ENCODE measurements at places on chromosomes 6 and 20. TPM values are rescaled to one million over a fixed set of nuclear protein-coding genes. Genes with fewer than 3 reads are reported as not detected.
A peak's percentile ranks its signal among the peaks of the same experiment; 100 is the strongest.

- H3K27me3 ChIP-seq, result no peaks in the 10 kb centered on the region
- peak overlapping the region; percentile 60 for H3K27ac ChIP-seq
- peak; percentile 14 for DNase-seq
- peak overlapping the region; percentile 84 for H3K4me3 ChIP-seq
- H3K4me1 ChIP-seq, result peaks cover 45% of the 10 kb centered on the region
These were observed 2.5 kb downstream of the FYN start for GRCh38 chr6:111870742-111871064.

DNA sequence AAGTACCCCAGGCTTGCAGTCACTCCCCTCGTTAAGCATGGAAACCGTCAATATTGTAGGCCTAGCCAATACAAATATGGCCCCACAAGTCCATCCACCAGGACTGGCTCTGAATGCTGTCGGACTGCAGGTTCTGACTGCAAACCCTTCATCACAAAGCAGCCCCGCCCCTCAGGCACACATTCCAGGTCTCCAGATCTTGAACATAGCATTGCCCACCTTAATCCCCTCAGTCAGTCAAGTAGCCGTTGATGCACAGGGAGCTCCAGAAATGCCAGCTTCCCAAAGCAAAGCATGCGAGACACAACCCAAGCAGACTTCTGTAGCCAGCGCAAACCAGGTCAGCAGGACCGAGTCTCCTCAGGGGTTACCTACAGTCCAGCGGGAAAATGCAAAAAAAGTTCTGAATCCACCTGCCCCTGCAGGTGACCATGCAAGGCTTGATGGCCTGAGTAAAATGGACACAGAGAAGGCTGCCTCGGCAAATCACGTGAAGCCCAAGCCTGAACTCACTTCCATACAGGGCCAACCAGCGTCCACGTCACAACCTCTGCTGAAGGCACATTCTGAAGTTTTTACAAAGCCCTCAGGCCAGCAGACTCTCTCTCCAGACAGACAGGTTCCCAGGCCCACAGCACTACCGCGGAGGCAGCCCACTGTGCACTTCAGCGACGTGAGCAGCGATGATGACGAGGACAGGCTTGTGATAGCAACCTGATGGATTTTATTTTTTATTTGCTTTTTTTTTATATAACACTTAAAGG is 126.2 kb upstream of the EDN1 start:
- peaks cover 5% of the 10 kb centered on the region for H3K36me3 ChIP-seq
- peaks cover 23% of the 10 kb centered on the region for H3K4me1 ChIP-seq
- DNase-seq, result no peak

FAM8A1 gene
- 15.0 TPM for polyA plus RNA-seq

- H3K27ac ChIP-seq, result no peak overlapping the region
- no peak overlapping the region for H3K4me3 ChIP-seq
- no peaks in the 10 kb centered on the region for H3K4me1 ChIP-seq
- no peak for DNase-seq
- no peaks in the 10 kb centered on the region for H3K36me3 ChIP-seq
- H3K27me3 ChIP-seq, result no peaks in the 10 kb centered on the region
These were observed 90.1 kb upstream of the FKBP1C start for GRCh38 chr6:63121166-63121565.

TCP11 gene
- polyA plus RNA-seq, result not detected

DNA sequence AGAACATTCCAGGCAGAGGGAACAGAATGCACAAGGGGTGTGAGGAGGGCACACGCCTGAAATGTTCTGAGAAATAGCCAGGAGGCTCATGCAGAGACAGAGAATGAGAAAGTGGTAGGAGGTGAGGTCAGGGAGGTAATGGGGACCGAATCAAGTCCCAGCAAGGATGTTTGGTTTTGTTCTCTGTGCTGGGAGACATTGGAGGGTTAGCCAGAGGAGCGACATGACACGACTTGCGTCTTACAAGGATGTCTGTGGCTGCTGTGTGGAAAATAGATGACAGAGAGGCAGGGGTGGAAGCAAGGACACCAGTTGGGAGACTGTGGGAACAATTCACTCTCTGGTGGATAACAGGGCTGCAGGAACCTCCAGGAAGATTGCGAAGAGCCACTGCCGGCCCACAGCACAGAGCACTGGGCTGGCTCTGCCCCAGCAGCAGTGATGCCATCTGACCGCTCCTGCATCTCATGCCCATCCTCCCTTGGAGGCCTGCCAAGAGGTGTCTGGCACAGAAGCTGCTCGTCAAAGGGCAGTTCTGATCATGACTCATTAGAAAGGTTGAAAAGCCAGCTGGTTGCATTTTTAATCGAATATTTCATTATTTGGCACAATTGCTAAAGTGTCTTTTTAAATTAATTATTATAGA is 57.7 kb upstream of the CD83 start:
- H3K36me3 ChIP-seq, result no peaks in the 10 kb centered on the region
- peaks cover 3% of the 10 kb centered on the region for H3K27me3 ChIP-seq
- H3K4me1 ChIP-seq, result no peaks in the 10 kb centered on the region
- DNase-seq, result no peak
- no peak overlapping the region for H3K4me3 ChIP-seq
- no peak overlapping the region for H3K27ac ChIP-seq

DNA sequence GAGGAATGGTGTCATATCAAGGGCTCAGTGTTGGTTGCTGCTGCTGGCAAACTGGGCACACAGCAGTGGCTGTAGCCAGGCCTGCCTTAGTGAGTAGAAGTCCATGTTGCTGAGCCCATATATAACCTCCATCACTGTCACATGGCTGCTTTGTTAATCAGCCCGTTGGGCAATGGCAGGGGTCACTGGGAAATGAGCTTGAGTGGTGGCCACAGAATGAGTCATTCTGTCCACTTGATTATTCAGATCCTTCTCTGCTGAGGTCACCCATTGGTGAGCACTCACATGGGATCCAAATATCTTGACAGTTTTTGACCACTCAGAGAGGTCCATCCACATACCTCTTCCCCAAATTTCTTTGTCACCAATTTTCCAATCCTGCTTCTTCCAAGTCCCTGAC is 898.9 kb upstream of the EYS start:
- H3K4me1 ChIP-seq, result no peaks in the 10 kb centered on the region
- DNase-seq, result no peak
- H3K36me3 ChIP-seq, result no peaks in the 10 kb centered on the region
- H3K27me3 ChIP-seq, result no peaks in the 10 kb centered on the region

DNA sequence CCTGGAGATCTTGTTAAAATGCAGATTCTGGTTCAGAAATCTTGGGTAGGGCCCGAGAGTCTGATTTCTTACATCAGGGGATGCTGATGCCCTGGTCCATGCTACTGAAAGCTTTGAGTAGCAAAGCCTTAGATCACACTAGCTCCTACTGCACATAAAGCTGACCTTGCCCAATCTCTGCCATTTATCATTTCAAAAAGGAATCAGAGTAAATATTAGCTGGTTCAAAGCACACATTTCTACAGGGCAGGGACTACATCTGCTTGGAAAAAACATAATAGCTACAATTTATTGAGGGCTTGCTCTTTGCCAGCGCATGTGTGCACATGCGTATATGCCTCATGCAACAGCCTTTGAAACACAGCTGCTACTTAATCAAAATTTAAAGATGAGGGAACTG is 440.4 kb upstream of the ARID1B start:
- DNase-seq, result no peak
- H3K4me3 ChIP-seq, result no peak overlapping the region
- no peaks in the 10 kb centered on the region for H3K27me3 ChIP-seq
- H3K36me3 ChIP-seq, result no peaks in the 10 kb centered on the region
- H3K4me1 ChIP-seq, result no peaks in the 10 kb centered on the region

- H3K36me3 ChIP-seq, result no peaks in the 10 kb centered on the region
- H3K4me3 ChIP-seq, result no peak overlapping the region
- no peak for DNase-seq
- no peaks in the 10 kb centered on the region for H3K27me3 ChIP-seq
- H3K27ac ChIP-seq, result no peak overlapping the region
These were observed 28.7 kb downstream of the SNHG17 start for GRCh38 chr20:38406476-38406875.

SDCBP2 gene
- polyA plus RNA-seq, result 4.2 TPM

DNA sequence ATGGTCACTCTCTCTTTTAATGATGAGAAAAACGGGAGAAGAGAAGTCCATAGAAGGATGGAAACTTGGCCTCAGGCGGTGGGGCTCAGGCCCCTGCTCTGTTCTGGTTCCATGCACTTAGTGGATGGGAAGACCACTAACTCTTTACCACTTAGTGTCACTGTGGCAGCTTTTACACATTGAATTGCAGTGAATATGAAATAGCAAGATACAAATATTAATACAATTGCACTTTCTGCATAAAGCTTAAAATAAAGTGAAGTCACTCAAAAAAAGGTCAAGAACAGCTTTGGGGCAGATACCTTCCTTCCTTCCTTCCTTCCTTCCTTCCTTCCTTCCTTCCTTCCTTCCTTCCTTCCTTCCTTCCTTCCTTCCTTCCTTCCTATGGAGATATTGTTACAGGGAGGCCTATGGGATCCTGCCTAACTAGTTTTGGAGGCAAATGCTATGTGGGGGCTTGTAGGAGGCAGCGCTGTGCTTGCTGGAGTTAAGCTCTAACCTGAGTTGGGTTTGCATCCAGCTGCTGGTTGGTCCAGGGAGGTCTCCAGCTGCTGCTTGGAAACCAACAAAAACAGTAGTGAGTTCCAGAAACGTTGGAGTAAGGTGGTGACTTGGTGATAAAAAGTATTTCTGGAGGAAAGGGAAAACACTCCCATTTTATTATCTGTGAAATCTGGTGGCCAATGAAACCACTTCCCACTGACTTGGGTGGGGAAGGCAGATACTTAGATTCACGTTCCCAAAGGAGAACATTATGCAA is 62.3 kb upstream of the NKX2-2 start:
- H3K27me3 ChIP-seq, result peaks cover 17% of the 10 kb centered on the region
- no peak overlapping the region for H3K27ac ChIP-seq
- no peaks in the 10 kb centered on the region for H3K4me1 ChIP-seq
- no peak for DNase-seq

DNA sequence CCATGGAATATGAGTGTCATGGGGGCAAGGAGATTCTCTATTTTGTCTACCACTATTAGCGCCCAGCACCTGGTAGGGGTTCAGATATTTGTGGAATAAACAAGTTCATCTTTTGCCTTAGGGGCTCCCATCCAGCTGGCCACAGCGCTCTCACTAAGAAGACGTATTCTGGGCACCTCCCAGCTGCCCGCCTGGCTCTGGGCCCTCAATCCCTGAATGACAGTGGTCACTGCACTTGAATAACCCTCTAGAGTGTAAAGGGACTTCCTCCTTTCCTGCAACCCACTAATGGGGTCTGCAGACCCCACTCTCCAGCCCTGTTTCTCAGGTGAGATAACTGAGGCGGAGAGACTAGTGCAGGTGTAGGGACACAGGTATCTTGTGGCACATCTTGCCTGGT is 36.2 kb downstream of the SNX5 start:
- H3K27ac ChIP-seq, result no peak overlapping the region
- DNase-seq, result no peak
- H3K36me3 ChIP-seq, result no peaks in the 10 kb centered on the region
- peaks cover 15% of the 10 kb centered on the region for H3K4me1 ChIP-seq

- no peaks in the 10 kb centered on the region for H3K27me3 ChIP-seq
- no peaks in the 10 kb centered on the region for H3K36me3 ChIP-seq
- H3K27ac ChIP-seq, result no peak overlapping the region
- no peak for DNase-seq
- no peak overlapping the region for H3K4me3 ChIP-seq
These were observed 13.5 kb upstream of the FRMD1 start for GRCh38 chr6:168092541-168092940.

GRCh38 chr6:17349427-17349826 is 44.0 kb upstream of the CAP2 start:
- H3K27ac ChIP-seq, result no peak overlapping the region
- no peak overlapping the region for H3K4me3 ChIP-seq
- H3K4me1 ChIP-seq, result no peaks in the 10 kb centered on the region
- H3K36me3 ChIP-seq, result no peaks in the 10 kb centered on the region
